ENCODE measurements at places on chromosomes 1 and 21.

DNA sequence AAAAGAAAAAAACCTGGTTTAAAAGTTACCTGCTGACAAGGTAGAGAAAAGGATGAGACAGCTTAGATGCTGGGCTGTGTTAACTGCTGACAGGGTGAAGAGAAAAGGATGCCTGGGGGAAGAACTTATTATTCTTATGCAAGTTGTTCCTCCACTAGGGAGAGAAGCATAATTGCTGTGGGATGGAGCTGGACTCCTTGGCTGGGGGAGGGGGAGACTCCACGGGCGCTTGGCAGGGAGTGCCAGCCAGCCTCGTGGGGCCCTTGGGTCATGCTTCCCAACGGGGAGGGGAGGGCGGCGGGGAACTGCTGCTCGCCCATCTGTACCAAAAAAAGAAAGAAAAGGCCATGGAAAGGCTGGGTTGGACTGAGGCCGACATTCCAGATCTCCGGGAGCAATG lies 47.2 kb downstream of the SYCP1 start:
- DNase-seq: no peak

- DNase-seq: no peak
Measured at GRCh38 chr1:94236630-94237290, 624 bp downstream of the ARHGAP29 start.

- DNase-seq: no peak
Measured at GRCh38 chr1:216785737-216786136, 62.5 kb upstream of the ESRRG start.

DNA sequence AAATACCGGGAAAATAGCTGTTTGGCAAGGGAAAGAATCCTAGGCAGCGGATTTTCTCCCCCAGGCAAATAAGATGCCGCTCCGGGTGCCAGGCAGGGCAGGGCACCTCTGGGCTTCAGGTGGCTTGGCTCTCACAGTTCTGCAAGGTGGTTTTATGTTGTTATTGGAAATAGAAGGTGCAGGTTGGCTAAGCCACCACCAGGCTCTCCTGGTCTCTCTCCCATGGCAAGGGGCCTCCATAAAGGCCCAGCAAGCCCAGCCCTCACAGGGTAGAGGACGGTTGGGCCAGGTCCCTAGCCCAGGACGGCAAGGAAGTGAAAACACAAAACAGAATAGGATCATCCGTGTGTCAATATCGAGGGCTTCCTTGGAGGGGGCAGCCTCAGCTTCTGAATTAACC lies 37.6 kb upstream of the GPR153 start:
- DNase-seq: no peak

- no peak for DNase-seq
Measured at GRCh38 chr21:29638138-29638537, 301.7 kb downstream of the GRIK1 start.

DNA sequence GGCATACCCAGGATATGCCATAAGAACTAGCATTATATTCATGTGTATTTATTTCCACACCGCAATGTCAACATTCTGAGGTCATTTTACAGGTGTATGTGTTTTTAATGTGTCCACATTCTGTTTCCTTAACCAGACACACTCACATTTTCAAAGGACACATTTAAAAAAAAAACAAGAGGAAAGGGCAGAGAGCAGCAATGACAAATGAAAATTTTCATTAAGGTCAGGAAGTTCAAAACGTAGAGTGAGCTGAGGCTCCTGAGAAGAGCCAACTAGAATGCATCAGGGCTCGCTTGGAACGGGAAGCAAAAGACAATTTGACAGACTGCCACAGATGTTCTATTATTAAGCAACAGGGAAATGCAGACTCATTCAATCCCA lies 4.8 kb upstream of the GNPAT start:
- DNase-seq: no peak

GRCh38 chr21:35015435-35016024 lies 33.6 kb downstream of the RUNX1 start:
- DNase-seq: no peak

- DNase-seq: no peak
Measured at GRCh38 chr1:109241344-109241743, 8.0 kb upstream of the CELSR2 start.

DNA sequence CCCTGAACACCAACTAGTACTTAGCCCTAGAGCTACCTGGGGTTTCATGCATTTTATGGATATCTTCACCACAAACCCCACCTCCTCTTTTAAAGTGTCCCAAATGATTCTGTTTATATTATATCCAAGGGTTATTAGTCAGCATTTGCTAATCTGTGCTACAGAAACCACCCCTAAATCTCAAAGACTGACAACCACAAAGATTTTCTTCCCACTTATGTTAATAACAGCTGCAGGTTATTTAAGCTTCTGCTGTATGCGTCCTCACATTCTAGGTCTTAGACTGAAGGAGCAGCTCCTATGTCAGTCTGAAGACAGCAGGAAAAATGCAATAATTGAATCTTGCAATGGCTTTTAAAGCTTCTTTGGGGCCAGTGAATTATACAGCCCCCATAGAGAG lies 11.2 kb upstream of the PHC2 start:
- DNase-seq: no peak

- DNase-seq: no peak
Measured at GRCh38 chr1:51345300-51345687, 14.9 kb upstream of the TTC39A start.

- no peak for DNase-seq
Measured at GRCh38 chr21:42818328-42818749, 61.0 kb downstream of the WDR4 start.

DNA sequence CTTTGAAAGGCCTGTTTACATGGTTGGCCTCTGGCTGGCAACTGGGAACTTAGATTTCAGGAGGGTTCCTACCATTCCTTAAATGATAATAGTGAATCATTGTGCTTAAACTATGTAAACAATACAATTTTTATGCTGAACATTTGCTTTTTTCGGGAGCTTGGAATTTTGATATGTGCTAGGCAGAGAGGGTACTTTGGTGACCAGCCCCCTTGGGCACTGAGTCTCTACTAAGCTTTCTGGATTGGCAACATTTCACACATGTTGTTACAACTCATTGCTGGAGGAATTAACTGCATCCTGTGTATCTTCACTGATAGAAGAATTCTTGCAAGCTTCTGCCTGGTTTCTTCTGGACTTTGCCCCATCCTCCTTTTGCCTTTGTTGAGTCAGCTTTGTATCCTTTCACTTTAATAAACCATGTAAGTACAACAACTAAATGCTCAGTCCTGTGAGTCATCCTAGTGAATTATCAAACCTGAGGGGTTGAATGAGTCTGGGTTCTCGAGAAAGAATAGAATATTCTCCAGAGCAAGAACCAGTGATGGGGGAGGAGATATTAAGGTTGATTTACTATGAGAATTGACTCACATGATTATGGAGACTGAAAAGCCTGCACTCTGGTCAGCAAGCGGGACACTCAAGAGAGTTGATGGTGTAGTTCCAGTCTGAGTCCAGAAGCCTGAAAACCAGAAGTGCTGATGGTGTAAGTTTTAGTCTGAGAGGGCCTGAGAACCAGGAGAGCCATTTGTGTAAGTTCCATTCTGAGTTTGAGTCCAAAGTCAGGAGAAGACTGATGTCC lies 3.1 kb upstream of the SLC16A4 start:
- no peak for DNase-seq

GRCh38 chr1:90952906-90953305 lies 68.9 kb downstream of the ZNF644 start:
- DNase-seq: no peak

GRCh38 chr21:43190544-43190943 lies 21.7 kb downstream of the CRYAA start:
- no peak for DNase-seq

GRCh38 chr1:67792103-67792502 lies 41.2 kb downstream of the GNG12 start:
- DNase-seq: no peak

GRCh38 chr1:3233551-3233950 lies 164.5 kb downstream of the PRDM16 start:
- DNase-seq: no peak

DNA sequence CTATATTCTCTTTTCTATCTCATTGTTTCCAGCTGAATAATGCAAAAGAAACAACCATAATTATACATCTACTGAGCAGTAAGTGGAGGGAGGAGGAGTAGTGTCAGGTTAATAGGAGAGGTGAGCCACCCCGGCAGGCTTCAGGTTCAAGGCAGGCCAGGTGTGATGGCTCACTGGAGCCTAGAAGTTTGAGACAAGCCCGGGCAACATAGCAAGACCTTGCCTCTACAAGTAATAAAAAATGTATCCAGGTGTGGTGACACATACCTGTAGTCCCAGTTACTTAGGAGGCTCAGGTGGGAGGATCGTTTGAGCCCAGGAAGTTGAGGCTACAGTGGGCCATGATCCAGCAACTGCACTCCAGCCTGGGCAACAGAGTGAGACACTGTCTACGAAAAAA lies 1.9 kb upstream of the DIP2A start:
- no peak for DNase-seq
